Kidney (tissue), 22 donors: ENCODE measurements at places on chromosomes 16 and 17. TPM values are rescaled to one million over a fixed set of nuclear protein-coding genes. Genes with fewer than 3 reads are reported as not detected.

GRCh38 chr17:77644181-77645071, 314.1 kb upstream of the TNRC6C start:
- peak; percentile 45 for DNase-seq

DNA sequence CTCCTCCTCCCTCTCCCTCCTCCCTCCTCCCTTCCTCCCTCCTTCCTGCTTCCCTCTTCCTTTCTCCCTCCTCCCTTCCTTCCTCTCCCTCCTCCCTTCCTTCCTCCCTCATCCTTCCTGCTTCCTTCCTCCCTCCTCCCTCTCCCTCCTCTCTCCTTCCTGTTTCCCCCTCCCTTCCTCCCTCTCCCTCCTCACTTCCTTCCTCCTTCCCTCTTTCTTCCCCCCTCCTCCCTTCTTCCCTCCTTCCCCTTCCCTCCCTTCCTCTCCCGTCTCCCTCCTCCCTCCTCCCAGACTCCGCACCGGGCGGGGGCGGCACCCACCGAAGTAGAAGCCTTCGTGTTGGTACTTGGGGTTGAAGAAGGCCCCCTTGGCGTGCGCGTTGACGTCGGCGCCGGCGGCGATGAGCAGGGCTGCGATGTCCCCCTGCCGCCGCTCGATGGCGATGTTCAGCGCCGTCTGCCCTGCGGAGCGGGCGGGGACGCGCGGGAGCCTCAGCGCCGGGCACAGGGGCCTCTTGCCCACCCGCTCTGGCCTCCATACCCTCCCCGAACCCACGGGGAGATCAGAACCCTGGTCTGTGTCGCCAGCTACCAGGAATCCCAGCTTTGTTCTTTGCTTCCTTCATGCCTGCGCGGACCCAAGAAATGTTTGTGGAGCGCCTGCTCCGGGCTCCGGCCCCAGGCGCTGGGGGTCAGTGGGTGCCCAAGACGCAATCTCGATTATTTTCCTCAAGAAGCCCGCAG, 22.2 kb downstream of the TRPV3 start:
- peak; percentile 87 for DNase-seq

- peak; percentile 58 for DNase-seq
These were observed 59.8 kb upstream of the FBXO47 start for GRCh38 chr17:39026980-39027451.

- no peak for DNase-seq
These were observed 200.1 kb downstream of the KCNJ2 start for GRCh38 chr17:70369391-70369790.

- DNase-seq, result no peak
These were observed 5.7 kb upstream of the RASL10B start for GRCh38 chr17:35725802-35726126.

DNA sequence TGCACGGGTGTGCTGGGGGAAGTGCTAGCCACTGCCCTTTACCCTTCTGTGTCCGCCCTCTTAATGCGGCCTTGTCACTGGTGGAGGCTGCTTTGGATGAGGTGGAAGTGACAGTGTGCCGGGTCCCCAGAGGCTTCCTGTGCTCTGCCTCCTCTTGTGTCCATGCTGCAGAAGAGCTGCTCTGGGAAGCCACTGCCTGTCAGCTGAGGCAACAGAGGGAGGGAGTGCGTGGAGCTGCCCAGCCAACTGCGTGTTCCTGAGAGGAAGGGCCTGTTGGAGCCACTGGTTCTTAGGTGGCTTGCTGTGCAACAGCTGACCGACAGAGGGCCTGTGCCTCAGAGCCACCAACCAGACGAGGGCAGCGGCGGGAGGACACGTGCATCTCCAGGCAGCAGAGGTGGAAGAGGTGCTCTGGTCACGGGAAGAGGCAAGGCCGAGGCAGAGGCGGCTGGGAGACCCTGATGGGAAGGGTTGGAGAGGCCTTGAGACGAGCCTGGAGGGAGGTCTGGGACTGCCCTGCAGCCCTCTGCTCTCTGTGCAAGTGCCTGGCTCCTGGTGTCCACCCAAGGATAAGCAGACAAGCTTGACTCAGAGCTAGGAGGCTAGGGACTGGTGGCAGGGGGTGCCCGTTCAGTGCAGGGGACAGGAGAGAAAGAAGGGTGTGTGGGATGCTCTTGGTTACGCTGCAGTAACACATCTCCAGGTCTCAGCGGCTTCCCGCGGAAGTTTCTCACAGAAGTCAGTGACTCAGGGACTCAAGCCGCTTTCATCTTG, 25.4 kb downstream of the B9D1 start:
- peak; percentile 68 for DNase-seq

GRCh38 chr16:76576526-76576925, 299.3 kb downstream of the CNTNAP4 start:
- no peak for DNase-seq

- DNase-seq, result no peak
These were observed 187.4 kb upstream of the CACNG5 start for GRCh38 chr17:66647391-66647983.

DNA sequence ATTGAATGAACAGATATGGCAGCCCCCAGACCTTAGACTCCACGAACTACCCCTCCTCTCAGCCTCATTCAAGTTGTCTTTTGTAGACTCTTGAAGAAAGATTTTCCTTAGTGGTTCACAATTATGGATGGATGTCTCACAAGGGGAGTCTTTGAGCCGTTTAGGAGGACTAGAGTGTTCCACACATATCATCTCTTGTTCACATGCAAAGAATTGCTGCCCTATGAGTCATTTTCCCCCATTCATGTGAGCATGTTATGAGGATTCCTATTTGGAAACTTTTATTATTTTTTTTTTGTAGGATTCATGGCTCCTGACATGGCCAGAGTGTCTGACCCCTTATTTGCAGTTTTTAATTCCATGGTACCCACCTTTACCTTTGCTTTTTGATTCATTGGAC, 237.1 kb downstream of the SHISA9 start:
- no peak for DNase-seq

ZNF205 gene
- total RNA-seq, result 12.7 TPM

PHF12 gene
- total RNA-seq, result 50.4 TPM

G6PC1 gene
- total RNA-seq, result 0.16 TPM

CACNB1 gene
- total RNA-seq, result 9.9 TPM

ZNF597 gene
- total RNA-seq, result 3.4 TPM
